ENCODE measurements at places on chromosomes 16 and 17.

- DNase-seq = no peak
Observed at GRCh38 chr16:56801762-56802161, 63.2 kb upstream of the SLC12A3 start.

DNA sequence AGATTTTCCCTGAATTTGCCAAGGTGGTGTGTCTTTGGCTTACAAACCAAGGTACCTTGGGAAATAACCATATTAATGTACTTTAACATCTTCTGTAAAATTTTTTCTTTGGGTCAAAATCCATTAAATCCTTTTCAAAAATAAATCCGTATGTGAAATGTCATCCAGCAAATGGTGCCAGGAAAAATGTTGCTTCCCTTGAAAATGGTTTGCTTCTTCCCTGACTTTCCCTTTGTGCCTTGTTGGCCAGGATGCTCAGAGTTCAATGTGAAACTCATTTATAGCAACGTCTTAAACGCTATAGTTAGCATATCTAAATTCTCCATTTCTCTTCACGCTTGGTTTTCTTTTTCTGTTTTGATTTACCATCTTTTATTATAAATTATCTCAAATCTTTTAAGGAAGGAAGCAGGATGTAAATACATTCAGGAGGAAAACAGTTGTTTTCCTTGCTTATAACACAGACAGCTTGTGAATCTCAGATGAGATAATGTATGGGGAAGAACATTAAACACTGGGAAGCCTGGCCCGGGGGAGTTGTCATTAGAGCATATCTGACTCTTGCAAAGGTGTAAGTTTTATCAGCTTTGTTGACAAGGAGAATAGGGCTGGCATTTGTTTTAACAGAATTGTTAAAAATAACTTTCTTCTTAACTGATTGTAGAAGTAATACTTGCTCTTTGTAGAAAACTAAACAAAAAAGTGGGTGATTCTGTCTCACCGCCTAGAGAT, 42.1 kb downstream of the GPRC5B start:
- no peak for DNase-seq

GRCh38 chr16:10141671-10142070, 40.6 kb downstream of the GRIN2A start:
- no peak for DNase-seq

DNA sequence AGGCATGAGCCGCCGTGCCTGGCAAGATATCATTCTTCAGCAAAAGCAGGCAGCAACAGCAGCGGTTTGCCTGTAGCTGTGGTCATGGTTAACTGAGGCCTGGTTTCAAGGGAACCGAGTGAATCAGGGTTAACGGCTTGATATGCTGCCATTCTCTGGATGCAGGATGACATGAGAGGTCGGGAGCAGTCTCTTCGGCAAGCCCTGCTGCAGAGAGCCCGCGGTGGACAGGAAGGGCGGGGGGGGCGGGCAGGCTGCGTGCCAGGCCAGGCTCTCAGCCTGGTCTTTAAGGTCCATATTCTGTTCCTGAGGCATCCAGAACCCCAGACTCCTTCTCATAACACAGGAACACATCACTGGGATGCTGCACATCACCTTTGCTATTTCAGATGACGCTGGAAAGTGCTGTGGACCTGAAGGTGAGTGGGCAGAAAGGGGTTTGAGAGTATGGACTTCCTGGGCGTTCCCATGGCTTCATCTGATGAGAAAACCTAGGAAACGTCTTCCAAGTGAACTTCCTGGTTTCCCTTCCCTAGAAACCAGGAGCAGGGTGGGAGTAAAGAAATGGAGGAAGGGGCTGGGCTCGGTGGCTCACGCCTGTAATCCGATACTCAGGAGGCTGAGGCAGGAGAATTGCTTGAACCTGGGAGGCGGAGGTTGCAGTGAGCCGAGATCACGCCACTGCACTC, 165.6 kb upstream of the RPH3AL start:
- no peak for DNase-seq
